Stimulated activated CD8-positive, alpha-beta memory T cell treated with anti-CD3 and anti-CD28 coated beads, Interleukin-12 subunit alpha, Interleukin-12 subunit beta, amount 100 ng/mL, for 1 hour (primary cell): ENCODE measurements at places on chromosomes 2 and 18.
A peak's percentile ranks its signal among the peaks of the same experiment; 100 is the strongest.

GRCh38 chr2:33051586-33052360 is 105.0 kb downstream of the LTBP1 start:
- DNase-seq: no peak

DNA sequence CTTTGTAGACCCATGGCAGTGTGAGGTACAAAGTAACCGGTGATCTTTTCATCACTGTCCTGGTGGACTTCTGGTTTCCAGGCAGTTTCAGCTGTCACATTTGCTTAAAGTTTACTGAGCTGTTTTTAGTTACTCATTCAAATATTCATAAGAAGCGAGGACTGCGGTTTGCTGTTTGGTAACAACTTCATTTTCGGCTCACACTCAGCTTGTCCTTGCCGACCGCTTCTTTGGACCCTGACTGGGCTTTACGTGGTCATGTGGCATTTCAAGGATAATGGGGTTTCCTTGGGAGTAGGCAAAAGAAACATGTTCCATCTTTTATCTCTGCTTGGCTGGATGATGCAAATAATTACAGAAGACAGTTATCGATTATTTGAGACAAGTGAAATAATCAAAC is 350.7 kb downstream of the PAX3 start:
- no peak for DNase-seq

DNA sequence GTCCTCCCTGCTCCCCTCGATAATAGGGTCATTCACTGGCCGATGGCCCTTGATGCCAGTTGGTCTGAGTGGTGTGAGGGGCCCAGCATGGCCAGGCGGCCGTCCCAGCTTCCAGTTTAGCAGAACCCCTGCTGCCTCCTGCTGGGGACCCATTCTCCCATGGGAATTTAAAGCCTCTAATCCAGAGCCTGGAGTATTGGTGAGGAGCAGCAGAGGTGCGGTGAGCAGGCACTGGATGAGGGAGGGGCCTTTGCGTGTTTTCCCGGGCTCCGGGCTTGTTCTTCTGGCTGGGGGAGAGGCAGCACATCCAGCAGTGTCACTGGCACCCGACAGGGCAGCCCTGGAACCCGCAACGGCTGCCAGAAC is 17.4 kb downstream of the KCNIP3 start:
- DNase-seq: no peak

DNA sequence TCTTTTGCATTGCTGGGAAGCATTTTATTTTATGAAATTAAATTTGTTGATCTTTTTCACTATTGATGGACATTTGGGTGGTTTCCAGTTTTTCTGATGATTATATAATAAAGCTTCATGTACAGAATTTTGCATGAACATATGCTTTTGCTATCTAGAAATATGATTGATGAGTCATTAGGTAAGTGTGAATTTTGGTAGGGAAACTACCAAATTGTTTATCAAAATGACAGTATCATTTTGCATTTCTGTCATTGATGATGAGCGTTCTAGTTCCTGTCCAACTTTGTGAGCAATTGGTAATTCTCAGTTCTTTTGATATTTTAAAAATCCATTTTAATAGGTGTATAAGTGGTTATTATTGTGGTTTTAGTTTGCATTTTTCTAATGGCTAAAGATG is 67.7 kb downstream of the TAF4B start:
- DNase-seq: no peak

DNA sequence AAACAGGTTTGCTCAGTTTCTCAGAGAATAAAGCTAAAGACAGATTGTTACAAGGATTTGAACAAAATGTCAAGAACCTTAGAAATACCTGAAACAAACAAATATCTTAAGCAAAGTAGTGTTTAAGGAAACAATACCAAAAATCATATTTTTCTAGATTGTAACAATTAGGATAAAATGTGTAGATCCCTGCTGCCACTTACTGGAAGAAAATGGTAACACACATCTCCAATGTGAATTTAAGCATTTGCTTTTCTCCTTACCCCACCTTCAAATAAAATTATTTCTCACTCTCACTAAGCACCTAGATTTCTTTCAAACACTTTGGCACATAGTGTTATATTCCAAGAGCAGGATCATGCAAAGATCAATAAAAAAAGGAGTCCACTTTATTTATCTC is 34.9 kb downstream of the SUCLG1 start:
- no peak for DNase-seq

DNA sequence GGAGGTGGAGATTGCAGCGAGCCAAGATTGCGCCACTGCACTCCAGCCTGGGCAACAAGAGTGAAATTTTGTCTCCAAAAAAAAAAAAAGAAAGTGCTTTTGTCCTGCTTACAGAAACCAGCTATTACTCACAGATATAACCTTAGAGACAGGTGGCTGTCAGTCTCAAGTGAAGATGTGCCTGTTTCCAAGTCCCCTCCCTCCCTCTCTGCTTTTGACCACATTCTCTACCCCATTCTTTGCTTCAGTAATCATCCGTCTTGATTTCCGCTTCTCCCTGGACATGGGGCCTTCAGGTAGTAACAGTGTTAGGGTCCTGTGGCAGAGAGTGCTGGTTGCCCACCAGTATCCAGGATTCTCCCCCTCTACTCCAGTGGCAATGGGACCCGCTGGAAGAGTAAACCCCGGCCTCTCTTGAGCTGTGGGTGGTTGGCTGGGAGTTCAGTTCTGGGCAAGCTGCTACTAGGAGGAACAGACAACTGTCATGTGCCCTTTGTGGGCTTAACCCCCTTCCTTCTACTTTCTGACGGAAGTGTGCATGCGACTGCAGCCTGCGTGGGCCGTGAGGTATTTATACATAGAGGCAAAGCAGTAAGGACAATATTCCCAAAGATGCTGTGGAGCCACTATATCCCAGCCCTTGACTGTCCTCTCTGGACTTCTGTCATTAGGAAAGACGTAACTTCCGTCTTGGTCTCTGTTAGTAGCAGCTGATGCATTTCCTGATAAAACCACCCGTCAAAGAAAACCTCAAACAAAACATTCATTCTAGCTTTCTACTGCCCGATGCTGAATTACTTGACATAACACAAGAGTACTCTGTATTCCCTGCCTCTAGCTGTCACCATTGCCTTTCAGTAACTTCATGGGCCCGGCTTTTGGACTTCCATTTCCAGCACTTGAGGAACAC is 17.8 kb downstream of the PDCL3 start:
- peak; percentile 29 for DNase-seq

- DNase-seq: no peak
Measured at GRCh38 chr2:199870581-199870980, 19.6 kb upstream of the FTCDNL1 start.

DNA sequence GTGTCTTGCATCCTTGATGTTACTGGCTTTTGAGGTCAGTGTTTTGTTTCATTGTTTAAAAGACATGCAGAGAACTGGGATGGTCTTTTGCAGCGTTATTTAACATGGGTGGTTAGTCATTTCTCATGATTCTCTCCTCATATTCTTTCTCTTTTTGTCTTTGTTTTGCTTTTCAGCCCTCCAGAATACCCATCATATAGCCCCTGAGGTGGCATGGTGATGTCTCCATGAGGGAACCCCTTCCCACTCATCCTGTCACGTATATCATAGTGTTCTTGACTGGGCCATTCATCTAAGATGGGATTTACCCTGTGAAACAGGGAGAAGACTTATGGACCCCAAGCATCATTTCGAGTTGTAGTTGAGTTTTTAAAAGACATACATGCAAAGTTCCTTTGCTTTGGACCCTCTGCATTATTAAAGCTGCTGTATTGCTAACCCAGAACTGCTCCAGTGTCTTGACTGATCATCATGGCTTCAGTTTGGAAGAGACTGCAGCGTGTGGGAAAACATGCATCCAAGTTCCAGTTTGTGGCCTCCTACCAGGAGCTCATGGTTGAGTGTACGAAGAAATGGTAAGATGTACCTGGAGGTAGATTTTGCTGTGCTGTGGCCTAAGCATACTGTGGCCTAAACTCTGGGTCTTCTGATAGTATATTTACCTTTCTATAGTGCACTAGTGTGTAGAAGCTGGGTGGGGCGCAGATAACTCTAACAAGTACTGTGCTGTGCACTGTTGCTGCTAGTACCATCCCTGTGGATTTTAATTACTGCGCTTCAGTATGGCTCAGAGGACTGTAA is 1.4 kb downstream of the EHBP1 start:
- no peak for DNase-seq

DNA sequence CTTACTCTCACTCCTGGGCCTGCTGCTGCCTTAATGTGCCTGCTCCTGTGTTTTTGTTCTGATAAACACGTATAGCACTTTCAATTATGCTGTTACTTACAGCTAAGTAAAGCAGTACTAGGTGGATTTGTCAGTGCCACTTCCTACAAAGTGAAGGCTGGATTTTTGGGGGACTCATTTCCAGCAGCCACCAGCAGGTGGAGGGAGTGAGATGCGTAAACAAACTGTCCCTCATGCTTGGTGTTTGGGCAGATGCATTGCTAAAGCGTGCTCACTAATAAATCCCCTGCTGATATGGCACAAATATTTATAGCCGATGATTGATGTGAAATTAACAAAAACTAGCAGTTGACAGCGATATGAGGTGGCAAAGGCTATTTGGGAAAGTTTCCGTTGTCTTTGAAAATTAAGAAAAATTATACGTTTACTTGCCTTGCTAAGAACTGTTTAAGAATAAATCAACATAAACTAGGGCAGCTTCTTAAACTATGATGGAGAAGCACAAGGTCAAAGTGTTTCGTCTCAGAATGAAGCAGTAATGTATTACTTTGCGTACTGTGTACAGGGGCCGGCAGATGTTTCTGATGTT is 101.7 kb downstream of the AGAP1 start:
- peak; percentile 13 for DNase-seq

- no peak for DNase-seq
Measured at GRCh38 chr18:78418379-78418778, 561.2 kb upstream of the SALL3 start.

DNA sequence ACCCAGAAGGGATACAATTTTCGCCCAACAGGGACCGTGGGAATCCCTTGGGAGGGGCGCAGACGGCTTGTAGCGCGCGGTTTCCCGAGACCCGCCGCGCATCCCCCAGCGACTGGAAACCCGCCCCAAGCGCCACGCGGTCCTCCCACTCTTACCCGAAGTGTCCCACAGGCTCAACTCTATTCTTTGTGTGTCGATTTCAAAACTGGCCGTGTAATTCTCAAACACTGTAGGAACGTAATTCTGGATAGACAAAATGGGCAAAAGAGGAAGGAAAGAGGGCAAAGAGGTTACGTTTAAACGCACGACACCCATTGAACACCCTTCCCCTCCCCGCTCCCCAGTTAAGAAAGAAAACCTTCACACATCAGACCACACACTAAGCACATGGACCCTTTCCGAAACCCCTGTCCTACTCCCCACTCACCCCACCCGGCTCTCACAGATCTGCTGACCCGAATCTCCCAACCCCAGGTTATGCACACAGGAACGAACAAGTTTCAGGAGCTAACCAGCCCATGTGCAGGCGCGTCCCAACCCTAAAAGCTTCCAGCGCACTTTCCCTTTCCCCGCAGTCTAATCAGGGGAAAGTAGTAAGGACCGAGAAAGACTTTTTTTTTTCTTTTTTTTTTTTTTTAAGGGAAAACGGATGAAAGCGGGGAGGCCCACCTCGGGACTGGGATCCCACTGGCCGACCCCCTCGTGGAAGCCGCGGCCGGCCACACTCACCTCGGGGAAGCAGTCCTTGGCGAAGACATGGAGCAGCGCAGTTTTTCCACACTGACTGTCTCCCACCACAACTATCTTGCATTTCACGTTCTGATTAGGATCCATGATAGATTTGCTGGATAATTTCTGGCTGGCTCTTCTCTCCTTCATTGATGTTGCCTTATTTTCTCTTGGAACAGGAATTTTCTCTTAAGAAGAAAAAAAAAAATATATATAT is 655 bp downstream of the RND3 start:
- DNase-seq: no peak

- no peak for DNase-seq
Measured at GRCh38 chr18:9689253-9689652, 18.8 kb upstream of the RAB31 start.

DNA sequence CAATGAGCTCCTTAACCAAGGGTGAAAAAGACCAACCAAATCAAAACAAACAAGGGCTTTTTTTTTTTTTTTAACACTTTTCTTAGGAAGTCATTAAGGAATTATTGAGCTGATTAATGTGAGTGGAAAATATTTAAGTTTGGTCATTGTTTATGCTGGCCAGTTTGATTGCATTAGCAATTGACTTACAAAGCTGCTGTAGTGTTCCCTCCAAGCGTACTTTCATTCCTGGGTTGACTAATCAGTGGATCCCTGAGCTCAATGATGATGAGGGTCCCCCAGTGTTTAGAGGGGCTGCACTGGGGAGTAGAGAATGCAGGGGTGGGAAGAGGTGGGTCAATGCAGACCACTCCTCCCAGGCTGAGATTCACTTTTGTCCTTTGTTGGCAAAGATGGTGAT is 119.3 kb downstream of the PRKCE start:
- DNase-seq: no peak

GRCh38 chr2:19140463-19141208 is 217.8 kb downstream of the OSR1 start:
- DNase-seq: no peak

DNA sequence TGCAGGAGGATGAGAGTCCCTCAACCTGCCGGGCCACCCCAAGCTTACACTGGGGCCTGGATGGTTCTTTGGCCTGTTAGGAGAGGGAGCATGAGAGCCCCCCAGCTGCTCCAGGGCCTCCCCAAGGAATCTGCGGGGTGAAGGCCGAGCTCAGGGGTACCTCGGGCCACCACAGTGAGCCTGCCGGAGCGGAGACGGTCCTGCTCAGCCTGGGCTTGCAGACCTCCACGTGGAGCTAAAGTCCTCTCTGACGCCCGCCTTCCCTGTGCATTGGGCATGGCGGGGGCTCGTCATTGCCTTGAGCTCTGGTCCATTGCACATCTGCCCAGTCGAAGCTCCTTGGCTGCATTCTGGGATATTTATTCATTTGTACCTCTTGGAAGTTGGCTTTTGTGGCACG is 62.7 kb downstream of the ASB1 start:
- no peak for DNase-seq

- no peak for DNase-seq
Measured at GRCh38 chr2:173860082-173860481, 105.1 kb downstream of the SP3 start.

- no peak for DNase-seq
Measured at GRCh38 chr2:98399140-98399539, 45.5 kb upstream of the INPP4A start.

DNA sequence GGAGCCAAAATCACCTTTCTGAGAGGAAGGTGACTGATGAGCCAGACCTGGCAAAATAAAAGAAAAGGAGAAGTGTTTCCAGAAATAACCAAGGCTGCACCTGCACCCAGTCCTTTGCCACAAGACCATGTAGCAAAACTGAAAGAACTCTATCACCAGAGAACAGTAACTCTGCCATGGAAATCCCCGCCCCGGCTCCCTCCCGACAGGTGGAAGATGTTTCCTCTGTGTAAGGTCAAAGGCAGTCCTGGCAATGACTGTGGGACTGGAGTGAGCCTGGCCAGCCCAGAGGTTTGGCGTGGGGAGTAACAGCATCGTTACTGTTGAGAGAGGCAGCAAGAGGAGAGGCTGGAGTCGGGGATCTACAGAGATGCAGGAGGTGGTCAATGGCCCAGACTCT is 42.3 kb downstream of the SPRED2 start:
- no peak for DNase-seq

DNA sequence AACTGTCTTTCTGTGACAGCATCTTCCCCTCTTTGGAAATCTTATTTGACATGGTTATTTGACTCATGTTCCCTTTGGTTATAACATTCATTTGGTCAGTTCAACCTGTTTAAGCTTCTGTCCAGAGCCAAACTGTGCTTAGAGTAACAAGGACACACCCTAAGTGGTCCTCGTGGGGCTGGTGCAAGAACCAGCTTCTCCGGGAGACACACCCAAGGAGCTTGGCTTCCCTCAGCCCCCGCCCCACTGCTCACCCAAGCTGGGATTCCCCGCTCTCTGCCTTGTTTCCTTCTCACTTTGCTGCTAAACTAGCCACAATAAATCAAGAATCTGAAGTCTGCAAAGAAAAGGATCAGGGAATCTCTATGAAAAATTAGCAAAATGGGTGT is 1.4 kb downstream of the SCYGR3 start:
- DNase-seq: no peak
